A549 treated with CORT108297 at 1 μM for 4 hours (cell line): ENCODE measurements at places on chromosomes 1 and 21. TPM values are rescaled to one million over a fixed set of nuclear protein-coding genes. Genes with fewer than 3 reads are reported as not detected.

The SPTA1 gene
- total RNA-seq: not detected in 5 replicates

The NBPF6 gene
- total RNA-seq: 0.08 TPM in 1 of 5 replicates, not detected in the others

The CD48 gene
- not detected in 5 replicates for total RNA-seq

The SPRR1B gene
- not detected in 5 replicates for total RNA-seq

The LMX1A gene
- total RNA-seq: 0.02 TPM in 1 of 5 replicates, not detected in the others
